Activated T-cell treated with anti-CD3 and anti-CD28 coated beads, Interleukin-2, amount 50 U/mL, for 48 hours (primary cell): ENCODE measurements at places on chromosomes 6 and 20.

- DNase-seq: no peak
Observed at GRCh38 chr20:31673435-31673834, 35.7 kb downstream of the COX4I2 start.

GRCh38 chr6:32613475-32613874 is 23.7 kb upstream of the HLA-DQA1 start:
- no peak for DNase-seq

DNA sequence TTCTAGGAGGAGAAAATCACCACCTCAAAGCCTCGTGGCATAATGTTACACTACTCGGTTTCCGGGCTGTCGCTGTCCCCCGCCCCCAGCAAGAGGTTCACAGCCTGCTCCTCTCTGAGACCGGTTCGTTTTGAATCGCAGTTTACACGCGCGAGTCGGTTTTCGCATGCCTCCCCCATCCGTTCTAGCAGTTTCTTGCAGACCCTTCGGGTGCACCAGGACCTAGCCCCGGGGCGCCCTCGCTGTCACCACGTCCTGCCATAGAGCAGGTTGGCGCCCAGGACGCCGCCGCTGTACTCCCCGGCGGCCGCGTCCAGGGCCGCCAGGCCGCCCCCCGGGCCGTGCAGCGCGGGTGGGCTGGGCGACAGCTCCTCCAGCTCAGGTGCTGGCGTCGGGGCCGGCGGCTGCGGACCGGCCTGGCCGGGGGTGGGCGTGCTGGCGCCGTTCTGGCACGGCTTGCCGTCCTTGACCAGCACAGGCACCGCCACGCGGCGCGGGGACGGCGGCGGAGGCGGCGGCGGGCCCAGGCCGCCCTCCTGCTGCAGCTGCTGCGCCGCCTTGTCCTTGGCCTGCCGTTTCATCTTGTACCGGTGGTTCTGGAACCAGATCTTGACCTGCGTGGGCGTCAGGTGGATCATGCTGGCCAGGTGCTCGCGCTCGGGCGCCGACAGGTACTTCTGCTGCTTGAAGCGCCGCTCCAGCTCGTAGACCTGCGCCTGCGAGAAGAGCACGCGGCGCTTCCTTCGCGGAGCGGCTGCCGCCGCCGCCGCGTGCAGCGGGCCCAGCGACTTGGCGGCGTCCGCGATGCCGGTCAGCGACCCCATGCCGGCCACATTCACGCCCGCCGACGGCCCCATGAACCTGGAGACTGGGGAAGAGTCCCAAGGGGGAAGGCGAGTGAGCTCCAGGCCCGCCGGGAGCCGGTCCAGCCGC is 1.4 kb downstream of the NKX2-4 start:
- DNase-seq: peak; percentile 62

- no peak for DNase-seq
Observed at GRCh38 chr20:63807654-63808053, 23.4 kb downstream of the ZBTB46 start.

- no peak for DNase-seq
Observed at GRCh38 chr6:20200761-20201630, 11.3 kb downstream of the MBOAT1 start.

DNA sequence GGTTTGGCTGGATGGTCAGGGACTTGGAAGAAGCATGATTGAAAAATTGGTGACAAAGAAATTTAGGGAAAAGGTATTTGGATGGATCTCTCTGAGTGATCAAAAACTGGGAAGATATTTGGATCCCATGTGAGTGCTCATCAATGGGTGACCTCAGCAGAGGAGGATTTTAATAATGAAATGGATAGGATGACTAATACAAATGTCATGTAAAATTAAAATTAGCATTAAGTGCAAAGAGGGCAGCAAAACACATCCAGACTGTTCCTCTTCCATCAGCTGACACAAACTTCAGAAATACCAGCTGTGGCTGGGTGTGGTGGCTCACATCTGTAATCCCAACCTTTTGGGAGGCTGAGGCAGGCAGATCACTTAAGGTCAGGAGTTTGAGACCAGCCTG is 151.7 kb downstream of the THBS2 start:
- no peak for DNase-seq

DNA sequence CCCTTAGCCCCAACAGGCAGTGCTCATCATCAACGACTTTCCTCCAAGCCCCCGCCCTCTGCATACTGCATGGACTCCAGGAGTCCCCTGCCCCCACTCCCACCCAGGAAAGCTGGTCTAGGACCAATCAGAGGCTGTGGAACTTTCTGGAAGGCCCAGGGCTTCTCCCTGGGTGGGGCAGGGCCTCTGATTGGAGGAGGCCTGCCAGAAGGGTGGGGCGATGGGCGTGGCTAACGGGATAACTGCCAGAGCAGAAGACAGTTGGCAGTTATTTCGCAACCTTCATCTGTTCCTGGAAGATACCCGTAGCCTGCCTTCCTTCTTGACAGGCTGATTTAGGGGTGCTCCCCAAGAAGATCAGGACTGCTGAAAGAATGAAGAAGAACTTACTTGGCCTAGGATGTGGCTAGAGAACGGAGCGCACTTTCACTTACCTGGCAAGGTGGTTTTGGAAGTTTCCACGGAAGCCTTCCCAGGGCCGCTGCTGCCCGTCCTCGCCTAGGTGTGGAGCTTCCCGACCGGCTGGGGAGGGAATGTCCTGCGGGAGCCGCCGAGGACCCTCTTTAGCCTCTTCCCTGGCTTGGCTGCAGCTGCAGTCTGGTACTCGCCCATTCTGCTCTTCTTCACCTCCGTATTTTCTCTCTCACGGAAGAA is 209.0 kb downstream of the LRFN2 start:
- DNase-seq: no peak

GRCh38 chr6:143807103-143807772 is 35.9 kb upstream of the LTV1 start:
- DNase-seq: no peak

- DNase-seq: peak; percentile 50
Observed at GRCh38 chr20:1377984-1378734, 14.7 kb downstream of the FKBP1A start.

DNA sequence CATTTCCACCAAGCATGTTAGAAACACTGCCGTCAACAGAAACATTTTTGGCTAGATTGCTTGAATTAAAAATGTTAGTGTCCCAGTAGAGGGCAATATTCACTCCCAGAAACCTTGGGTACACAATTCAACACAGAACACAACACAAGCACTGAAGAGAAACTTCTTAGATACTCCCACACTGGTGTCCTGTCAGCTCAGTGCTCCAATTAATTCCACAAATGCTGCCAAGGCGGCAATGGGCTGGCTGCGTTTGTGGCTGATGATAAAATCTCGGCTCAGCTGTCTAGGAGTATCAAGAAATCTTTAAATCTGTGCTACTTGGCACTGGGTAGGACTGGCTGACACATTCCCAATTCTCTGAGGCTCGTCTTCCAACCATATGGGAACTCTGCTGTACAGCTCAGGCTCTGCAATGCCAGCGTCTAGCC is 39.3 kb downstream of the BEND3 start:
- DNase-seq: no peak

GRCh38 chr6:31888276-31889258 is 8.9 kb downstream of the EHMT2 start:
- peak; percentile 75 for DNase-seq

DNA sequence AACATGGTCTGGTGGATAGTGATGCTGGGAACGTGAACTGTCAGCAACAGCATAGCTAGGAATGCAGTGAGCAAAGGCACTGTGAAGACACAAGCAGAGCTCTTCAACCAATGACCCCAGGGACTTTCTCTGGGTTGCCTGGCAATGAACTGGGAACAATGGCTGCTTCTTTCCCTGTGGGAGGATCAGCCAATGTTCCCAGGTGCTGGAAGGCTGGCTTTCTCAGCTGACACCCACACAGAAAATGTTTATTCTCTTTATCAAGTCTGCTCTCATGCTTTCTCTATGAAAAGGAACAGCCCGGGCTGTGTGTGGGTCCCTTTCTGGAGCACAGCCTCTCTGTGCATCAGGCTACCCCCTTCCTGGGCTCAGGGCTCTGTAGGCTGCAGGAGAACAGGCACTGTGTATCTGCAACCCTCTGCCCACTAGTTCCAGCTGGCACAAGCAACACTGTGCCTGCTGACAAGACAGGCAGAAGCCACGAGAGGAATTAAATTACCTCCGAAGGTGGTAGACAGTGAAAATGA is 54.2 kb downstream of the HFE start:
- DNase-seq: no peak
